ENCODE measurements at places on chromosomes 1 and 21.

DNA sequence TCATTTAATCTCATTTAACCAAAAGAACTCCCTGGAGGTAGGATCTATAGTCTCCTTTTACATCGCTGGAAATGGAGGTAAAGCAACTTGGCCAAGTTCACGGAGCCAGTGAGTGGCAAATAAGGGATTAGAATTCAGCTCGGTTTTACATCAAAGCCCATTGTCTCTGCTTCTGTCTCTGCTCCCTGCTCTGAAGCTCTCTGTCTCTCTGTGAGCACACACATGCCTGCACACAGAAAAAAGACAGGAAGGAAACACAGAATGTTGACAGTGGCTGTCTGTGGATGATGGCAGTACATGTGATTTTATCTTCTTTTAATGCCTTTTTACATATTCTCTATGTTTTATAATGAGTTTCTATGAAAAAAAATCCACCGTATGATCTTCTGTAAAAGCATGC is 8.9 kb upstream of the DHRS3 start:
- no peak for DNase-seq

DNA sequence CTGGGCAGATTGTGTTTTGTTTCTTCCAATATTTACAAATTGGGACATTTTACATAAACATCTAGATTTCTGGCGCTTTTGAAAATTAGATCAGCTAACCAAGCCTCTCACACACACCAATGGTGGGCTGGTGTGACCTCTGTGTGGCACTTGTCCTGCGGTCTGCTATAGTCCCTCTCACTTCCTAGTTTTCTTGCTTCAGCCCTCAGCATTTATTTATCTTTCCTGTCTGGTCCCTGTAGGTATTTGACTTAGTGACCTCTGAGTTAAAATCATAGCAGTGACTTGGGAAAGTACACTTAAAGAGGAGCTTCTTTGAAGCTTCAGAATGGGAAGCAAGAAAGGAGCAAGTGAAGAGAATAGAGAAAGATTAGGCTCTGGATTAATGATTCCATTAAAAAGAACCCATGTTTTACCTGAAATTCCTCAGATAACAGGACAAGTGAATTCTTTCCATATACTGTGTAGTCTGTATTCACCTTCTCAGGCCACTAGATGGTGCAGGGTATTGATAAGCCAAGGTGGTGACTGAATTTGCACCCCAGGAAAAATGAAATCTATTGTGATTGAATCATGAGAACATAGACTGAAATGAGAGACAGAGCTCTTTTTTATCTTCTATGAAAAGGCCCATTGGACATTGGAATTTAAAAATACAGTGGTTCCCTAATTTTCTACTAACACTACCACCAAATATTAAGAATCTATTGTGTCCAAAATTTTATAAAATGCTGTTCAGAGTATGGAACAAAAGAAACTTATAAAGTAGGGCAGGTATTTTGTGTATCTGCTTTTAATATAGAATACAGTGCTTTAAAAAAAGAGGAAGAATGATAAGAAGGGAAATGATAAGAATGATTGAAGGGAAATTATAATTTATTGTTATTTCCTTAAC is 7.1 kb upstream of the DIPK1A start:
- DNase-seq = no peak

- no peak for DNase-seq
Observed at GRCh38 chr1:92480200-92480812, 6.4 kb downstream of the GFI1 start.

DNA sequence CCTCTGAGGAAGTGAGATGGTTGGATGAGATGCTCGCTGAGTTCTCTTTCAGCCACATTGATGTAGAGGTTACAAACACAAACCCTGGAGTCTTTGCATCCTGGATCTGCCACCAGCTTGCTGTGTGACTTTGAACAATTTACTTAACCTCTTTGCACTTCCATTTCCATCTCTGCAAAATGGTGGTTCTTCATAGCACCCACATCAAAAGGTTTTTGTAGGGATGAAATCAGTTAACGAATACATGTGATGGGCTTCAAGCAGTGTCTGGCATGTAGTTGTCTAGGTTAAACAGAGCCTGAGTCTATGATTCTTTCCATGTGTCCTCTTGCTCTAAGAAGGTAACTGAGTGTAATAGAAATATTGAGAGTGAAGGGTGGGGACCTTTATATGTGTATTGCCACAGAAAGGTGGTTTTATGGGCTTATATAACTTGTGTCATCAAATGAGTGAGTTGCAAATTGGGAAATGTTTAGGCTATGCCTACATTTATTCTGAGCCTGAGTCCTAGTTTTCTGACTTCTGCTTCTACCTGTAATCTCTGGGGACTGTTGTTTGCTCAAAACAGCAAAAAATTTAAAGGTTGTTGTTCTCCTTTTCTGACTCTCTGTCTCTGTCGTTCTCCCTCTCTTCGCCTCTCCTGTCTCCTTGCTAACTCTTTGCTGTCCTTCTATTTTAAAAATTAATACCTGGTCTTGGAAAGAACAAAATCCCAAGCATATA is 27.3 kb upstream of the LRRN2 start:
- no peak for DNase-seq

DNA sequence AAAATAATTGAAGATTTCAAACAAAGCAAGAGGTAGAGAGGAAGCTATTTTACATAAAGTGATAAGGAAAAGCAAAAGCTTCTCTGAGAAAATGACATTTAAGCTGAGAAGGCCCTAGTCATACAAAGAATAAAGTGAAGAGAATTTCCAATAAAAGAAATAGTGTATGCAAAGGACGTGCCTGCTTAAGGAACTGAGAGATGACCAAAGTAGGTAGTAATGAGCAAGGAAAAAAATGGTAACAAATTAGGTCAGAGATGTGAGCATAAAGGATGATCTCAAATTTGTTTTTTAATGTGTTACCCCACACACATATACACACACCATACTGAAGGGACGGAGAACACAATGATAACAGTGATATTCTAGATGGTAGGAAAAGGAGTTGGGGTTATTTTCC is 46.4 kb downstream of the NRIP1 start:
- no peak for DNase-seq

DNA sequence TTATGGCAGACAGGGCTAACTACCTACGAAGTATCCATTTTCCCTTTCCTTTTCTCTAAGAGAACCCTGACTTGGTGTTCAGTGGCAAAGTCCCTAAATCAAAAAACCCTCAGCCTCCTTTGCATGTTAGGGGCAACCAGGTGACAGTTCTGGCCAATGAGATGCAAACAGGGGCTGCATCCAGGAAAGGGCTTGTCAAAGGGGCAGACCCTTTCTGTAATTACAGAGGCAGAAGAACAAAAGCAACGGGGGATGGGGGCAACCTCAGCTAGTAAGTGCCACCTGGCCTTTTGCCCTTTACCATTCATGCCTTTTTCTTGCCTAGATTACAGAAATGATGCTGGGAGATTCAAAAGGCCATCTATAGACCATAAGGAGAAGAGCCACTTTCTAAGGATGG is 34.4 kb downstream of the GLUL start:
- peak; percentile 37 for DNase-seq

GRCh38 chr1:175193527-175193910 is 943 bp upstream of the KIAA0040 start:
- DNase-seq = no peak

DNA sequence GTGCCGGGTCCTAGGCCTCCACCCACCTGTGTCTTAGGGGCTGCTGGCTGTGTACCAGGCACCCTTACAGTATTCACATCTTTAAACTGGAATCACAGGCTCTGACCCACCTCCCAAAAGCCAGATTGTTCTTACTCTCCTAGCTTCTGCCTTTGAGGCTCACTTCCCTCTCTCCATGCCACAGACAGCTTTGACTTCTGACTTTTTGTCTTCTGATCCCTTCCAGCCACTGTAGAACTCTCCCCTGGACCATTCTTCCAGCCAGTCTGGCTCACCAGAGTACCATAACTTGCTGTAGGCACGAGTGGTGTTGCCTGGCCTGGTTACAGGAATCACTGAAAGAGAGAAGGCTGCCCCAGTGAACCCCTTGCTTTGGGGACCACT is 58.1 kb upstream of the STUM start:
- no peak for DNase-seq

Measured in NCI-H2171 (cell line).